ENCODE measurements at places on chromosomes 1 and 21. TPM values are rescaled to one million over a fixed set of nuclear protein-coding genes. Genes with fewer than 3 reads are reported as not detected.

DNA sequence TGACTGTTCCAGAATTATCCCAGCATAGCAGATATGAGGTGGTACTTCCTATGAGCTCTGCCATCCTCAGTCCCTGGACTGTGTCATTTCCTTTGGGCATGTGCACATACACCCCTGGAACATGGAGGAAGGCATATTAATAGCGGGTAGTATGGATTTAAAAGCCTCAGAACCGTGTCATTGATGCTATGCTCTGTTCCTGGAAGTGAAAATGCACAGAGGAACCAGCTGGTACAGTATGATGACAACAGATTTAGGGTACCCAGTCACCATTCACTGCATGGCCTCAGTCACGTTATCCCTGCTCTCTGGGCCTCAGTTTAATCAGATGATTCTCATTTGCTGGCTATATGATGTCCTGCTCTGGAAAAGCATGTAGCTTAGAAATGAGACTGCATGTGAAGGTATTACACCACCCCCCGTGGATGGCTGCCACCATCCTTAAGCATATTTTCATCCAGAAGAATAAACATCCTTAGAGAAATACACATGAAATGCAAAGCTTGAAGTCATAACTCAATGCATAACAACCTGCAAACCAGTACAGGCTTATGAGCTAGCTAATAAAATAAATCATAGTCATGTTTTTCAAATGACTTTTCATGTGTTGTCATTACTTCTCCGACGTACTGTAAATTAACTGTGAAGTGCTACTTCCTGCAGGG, 37.8 kb downstream of the SETD4 start:
- H3K27ac ChIP-seq: no peak overlapping the region
- H3K4me3 ChIP-seq: no peak overlapping the region
- DNase-seq: peak; percentile 32
- no peaks in the 10 kb centered on the region for H3K4me1 ChIP-seq

- H3K4me1 ChIP-seq: peaks cover 16% of the 10 kb centered on the region
- DNase-seq: no peak
- no peak within 1 kb of the TSS for H3K27ac ChIP-seq
- no peaks in the 10 kb centered on the region for H3K36me3 ChIP-seq
- peak within 1 kb of the TSS; percentile 13 for H3K4me3 ChIP-seq
- H3K27me3 ChIP-seq: peaks cover 72% of the 10 kb centered on the region
Measured at GRCh38 chr1:1599935-1600860, at the start of gene FNDC10. Gene FNDC10 (minus strand): TSS chr1:1600135. CDS start chr1:1600015, 120 bp downstream.

- no peaks in the 10 kb centered on the region for H3K4me1 ChIP-seq
- H3K27ac ChIP-seq: no peak overlapping the region
- DNase-seq: no peak
- H3K27me3 ChIP-seq: no peaks in the 10 kb centered on the region
Measured at GRCh38 chr1:24806588-24806987, 61.3 kb downstream of the CLIC4 start.

DNA sequence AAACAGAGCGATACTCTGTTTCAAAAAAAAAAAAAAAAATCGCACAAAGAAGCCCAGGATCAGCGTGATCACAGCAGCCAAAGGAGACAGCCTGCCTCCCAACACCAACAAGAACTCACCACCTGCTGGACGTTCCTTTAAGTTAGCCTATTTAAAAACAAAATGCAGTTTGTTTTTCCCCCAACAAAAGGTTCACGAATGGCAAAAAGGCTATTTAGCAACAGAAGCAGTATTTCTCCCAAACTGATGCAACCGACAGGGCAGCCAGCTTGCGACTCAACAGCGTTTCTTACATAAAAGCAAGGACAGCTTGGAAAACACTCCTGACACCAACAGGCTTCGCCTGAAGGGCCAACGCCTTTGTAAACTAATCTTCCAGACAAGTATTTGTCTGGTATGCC, 6.8 kb downstream of the SSU72 start:
- peaks cover 43% of the 10 kb centered on the region for H3K36me3 ChIP-seq
- DNase-seq: no peak
- no peak overlapping the region for H3K4me3 ChIP-seq
- H3K27ac ChIP-seq: peak overlapping the region; percentile 70
- no peaks in the 10 kb centered on the region for H3K27me3 ChIP-seq

GRCh38 chr1:16078925-16079656, 5.6 kb upstream of the FAM131C start:
- H3K27me3 ChIP-seq: peaks cover 3% of the 10 kb centered on the region
- no peak overlapping the region for H3K27ac ChIP-seq
- H3K4me1 ChIP-seq: peaks cover 6% of the 10 kb centered on the region
- H3K36me3 ChIP-seq: no peaks in the 10 kb centered on the region
- DNase-seq: peak; percentile 83

DNA sequence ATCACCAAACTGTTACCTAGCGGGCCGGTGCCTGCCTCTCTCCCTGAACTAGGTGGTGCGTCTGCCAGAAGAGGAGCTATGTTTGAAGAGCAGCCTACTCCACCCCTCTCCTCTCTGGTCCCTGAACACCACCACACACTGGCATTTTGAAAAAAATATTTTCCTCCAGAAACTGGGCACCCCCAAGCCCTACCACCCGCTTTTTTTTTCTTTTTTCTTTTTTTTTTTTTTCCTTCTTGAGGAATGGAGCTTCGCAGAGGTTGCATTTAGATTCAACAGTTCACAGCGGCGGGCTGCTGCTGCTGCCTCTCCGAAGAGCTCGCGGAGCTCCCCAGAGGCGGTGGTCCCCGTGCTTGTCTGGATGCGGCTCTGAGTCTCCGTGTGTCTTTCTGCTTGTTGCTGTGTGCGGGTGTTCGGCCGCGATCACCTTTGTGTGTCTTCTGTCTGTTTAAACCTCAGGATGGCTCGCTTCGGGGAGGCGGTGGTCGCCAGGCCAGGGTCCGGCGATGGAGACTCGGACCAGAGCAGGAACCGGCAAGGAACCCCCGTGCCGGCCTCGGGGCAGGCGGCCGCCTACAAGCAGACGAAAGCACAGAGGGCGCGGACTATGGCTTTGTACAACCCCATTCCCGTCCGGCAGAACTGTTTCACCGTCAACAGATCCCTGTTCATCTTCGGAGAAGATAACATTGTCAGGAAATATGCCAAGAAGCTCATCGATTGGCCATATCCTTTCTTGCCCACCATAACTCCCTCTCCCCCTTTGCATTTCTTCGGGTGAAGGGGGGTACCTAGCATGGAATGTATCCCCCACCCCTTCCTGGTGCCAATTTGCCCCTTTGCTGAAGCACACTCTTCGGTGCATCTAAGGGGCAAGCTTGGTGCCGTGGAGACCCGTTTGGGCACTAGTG, at the start of gene CACNA1E:
CACNA1E (plus strand) TSS at position 233 of the 911 bp plus-strand sequence; CDS start at position 461, 228 bp downstream.
- no peak for DNase-seq
- H3K36me3 ChIP-seq: no peaks in the 10 kb centered on the region
- no peak within 1 kb of the TSS for H3K27ac ChIP-seq

DNA sequence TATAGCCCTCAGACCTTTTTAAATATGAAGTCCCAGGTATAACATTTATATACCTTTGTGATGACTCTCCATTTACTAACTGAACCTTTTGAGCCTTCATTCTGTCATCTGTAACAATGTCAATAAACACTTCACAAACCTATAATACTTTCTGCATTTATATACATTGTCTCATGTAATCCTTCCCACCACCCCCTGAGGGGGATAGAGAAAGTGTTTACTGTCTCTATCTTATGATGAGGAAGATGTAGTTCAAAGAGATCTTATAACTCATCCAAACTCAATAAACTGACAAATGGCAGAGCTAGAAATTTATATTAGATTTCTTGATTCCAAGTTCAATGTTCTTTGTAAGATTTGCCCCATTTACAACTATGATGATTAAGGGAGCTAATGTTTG, 48.3 kb upstream of the CR2 start:
- H3K36me3 ChIP-seq: no peaks in the 10 kb centered on the region
- DNase-seq: no peak
- no peak overlapping the region for H3K4me3 ChIP-seq
- H3K27me3 ChIP-seq: no peaks in the 10 kb centered on the region
- H3K4me1 ChIP-seq: no peaks in the 10 kb centered on the region

DNA sequence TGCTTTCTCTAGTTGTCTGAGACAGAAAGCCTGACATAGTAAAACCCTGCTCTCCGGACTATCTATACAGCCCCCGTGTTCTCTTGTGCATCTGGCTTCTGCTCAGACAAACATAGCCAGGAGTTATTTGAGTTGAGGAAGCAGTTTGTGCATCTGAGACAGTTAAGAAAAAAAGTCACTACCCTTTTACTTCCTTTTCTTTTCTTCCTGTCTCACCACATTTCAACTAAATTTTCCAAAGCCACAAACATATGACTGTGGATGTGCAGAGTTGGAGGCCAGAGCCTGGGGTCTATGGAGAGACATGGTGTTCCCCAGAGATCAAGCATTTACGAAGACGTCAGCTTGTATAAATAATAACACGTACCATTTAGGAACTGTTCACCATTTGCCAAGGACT, 158.5 kb upstream of the FGGY start:
- H3K27ac ChIP-seq: peak overlapping the region; percentile 50
- H3K4me1 ChIP-seq: peaks cover 11% of the 10 kb centered on the region
- no peak overlapping the region for H3K4me3 ChIP-seq
- DNase-seq: peak; percentile 83

Gene MRPS15
- total RNA-seq: 44.6 TPM

Gene TEKT2
- total RNA-seq: 0.53 TPM

Gene MAGOH
- 26.4 TPM for total RNA-seq

Gene PDC
- total RNA-seq: not detected
